ENCODE measurements at places on chromosomes 12 and 14.

DNA sequence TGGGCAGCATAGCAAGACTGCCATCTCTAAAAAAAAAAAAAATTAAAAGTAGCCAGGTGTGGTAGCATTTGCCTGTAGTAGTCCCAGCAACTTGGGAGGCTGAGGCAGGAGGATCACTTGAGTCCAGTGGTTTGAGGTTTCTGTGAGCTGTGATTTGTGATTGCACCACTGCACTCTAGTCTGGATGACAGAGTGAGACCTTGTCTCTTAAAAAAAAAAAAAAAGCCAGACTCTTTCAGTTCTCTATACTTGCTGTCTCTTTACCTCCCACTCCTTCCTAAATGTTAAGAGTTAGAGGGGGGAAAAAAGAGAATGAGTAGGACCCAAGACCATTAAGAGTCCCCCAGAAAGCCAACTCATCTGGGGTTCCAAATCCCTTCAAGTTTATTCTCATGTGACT, 17.8 kb downstream of the EIF2S1 start:
- no peak for DNase-seq

DNA sequence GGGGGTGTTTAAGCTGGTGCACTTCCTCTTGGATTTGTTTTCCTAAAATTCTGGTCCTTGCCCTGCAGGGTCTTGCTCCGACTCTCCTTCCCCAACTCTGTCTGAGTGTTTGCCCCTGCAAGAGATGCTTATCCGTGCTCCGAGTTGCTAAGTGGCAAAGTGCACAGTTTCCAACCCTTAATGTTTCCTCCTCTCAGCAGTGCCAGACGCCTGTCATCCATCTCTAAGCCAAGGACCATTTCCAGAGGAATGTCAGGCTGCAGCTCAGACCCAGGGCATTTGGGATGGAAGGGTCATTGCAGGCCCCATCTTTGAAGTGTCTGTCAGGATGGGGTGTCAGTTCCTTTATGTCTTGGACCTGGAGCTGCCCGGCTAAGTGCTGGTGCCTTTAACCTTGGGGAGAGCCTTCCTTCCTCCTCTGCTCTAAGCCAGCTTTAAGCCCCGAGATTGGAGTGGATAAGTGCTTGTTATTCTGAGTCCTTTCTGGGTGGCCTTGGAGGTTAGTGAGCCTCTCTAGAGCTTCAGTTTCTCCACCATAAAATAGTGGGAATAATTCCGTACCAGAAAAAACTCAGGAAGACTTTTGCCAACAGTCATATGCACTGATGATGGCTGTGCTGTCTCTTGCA, 15.0 kb downstream of the WNT5B start:
- no peak for DNase-seq

DNA sequence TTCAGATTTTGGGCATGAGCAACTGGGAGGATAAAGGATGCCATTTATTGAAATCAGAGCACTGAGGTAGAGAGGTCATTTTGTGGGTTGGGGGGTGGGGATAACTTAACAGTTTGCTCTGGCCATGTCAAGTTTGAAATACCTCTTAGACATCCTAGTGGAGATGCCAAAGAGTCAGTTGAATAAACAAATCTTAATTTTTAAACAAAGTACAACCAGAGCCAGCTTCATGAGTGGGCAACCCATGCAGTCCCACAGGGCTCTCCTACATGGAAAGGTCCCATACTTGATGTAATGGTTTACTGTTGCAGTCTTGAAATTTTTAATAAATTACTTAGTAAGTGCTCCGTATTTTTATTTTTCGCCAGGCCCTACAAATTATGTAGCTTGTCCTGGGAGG, 81.2 kb downstream of the ANO4 start:
- no peak for DNase-seq

GRCh38 chr12:47188576-47189441, 109.0 kb upstream of the AMIGO2 start:
- no peak for DNase-seq

DNA sequence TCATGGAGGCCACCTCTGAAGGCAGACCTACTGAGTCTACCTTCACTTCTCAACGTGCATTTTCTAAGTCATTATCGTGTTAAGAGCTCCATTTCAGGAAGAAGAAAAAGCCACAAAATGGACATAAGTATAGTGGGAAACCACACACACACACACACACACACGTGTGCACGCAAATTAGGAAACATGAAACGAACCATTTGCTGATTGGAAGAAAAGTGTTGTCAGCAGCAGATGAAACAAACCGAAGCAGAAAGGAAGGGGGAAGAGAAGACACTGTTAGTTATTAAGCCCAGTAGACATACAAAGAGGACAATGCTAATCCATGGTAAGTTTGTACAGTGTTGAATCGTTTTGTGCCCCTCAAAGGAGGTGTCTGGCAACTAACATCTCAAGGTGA, 9.9 kb upstream of the VPS33A start:
- no peak for DNase-seq

GRCh38 chr12:121036810-121037326, 2.2 kb downstream of the OASL start:
- no peak for DNase-seq

DNA sequence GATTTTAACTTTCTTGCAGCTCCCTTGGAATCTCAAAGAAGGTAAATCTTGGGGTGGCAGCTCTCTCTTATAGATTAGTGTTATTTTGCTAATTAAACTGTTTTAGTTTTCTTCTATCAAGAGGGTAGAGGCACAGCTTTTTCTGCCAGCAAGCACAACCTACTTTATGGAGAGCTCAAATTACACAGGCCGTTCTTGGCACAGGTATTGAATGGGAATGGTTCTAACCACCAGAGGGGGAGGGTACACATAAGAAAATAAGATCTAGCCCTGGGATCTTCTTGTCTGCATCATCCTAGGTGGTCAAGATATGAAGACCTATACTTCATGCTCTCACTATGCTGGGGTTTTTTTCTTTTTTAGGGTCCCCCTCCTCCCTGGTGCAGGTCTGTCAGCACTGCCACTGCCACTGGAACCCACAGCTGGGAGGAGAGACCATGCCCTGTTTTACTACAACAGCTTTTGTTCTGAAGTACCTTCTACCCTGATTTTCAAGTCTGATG, 48.6 kb upstream of the STAC3 start:
- no peak for DNase-seq

- no peak for DNase-seq
These were observed 25.4 kb downstream of the HSPB8 start for GRCh38 chr12:119204131-119204530.

- no peak for DNase-seq
These were observed 106.8 kb downstream of the BBS10 start for GRCh38 chr12:76241371-76241770.

DNA sequence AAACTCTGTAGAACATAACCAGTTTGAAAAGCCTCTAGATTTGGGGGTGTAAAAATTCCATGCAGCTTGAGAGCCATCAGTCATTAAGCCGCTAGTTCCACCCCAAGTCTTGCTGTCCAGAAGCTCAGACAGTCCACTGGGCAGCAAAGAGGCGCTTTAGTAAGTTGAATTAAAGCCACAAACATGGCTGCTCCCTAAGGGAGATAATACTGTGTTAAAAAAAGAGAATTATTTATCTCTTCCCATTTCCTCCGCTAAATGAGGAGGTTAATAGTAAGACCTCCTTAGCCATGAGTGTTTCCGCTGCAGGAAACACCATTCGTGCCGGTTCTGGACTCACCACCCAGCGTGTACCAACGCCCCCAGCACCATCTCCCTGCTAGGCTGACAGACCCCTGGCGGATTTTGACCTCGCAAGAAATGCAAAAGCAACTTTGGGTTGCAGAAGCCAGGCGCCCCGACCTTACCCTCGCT, 536 bp downstream of the TM7SF3 start:
- no peak for DNase-seq

GRCh38 chr14:60509438-60510253, 700 bp downstream of the SIX6 start:
- DNase-seq, result no peak

DNA sequence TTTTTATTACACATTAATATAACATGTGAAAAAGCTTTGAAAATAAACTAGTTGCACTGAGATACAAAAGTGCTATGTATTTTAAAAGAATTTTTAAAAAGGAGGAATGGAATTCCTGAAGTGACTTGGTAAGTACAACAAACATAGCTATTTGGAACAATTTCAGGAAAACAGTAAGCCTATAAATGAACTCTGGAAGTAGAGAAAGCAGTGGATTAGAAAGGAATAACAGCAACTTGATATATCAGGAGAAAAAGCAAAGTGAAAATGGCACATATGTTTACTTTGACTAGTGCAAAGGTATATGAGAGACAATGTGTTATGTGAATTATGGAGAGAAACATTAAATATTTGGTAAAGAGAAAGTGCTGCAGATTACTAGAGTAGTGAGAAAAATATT, 811.7 kb downstream of the C12orf50 start:
- DNase-seq, result no peak

- DNase-seq, result no peak
These were observed 77.3 kb downstream of the TMX1 start for GRCh38 chr14:51317373-51317772.

DNA sequence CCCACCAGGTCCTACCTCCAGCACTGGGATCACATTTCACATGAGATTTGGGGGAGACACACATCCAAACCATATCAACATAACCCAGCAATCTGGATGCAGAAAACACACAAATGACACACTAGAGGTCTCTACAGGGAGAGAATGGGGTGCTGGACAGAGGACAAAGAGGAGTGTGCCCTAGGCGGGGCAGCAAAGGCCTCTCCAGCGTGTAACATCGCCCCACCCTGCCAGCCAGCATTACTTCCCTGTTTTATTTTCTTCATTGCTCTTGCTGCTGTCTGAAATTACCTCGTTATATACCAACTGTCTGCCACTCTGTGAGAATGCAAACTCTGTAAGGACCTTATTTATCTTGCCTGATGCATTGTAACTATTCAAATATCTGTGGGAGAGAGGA, 61.1 kb downstream of the RIMBP2 start:
- DNase-seq, result no peak

DNA sequence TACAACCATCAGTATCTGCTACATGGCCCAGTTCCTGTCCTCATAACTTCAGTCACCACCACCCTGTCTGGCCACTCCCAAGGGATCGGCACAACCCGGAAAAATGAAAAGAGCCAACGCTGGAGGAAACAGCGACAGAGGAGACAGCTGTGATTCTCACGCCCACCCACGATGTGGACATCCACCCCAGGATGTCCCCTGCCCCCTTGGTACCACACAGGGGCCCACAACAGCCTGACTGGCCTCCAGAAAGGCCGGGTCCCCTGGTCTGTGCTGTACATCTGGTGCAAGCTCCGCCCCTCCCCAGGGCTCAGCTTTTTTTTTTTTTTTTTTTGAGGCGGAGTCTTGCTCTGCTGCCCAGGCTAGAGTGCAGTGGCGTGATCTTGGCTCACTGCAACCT, 12.5 kb downstream of the RPS6KL1 start:
- DNase-seq, result no peak

GRCh38 chr12:2284321-2284813, 231.6 kb downstream of the CACNA1C start:
- no peak for DNase-seq

DNA sequence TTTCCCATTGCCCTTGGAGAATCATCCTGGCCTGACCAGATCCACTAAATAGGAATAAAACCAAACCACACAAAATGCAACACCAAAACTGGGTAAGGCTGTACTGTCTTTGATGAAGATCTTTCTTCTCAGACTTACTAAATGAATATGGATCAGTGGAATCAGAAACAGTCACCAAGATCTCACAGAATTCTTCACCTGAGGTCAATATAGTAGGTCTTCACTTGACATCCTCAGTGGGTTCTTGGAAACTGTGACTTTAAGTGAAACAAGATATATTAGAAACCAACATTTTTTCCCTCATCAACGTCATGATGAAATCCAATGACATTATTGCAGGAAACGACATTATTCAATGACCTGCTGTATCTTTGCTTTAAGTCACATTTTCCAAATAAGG, 526.2 kb downstream of the FUT8 start:
- no peak for DNase-seq

- DNase-seq, result no peak
These were observed 20.0 kb downstream of the UTP20 start for GRCh38 chr12:101299931-101300330.

DNA sequence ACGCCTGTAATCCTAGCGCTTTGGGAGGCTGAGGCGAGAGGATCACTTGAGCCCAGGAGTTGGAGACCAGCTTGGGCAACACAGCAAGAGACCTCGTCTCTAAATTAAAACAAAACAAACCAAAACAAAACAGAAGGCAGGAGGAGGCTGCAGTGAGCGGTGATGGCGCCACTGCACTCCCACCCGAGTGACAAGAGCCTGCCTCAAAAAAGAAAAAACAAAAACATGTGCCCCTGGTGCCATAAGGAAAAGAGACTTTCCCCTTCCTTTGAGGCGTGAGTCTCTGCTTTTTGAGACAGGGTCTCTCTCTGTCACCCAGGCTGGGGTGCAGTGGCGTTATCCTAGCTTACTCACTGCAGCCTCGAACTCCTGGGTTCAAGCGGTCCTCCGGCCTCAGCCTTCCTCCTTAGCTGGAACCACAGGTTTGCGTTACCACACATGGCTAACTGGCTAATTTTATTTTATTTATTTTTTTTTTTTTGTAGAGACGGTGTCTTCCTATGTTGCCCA, 9.0 kb upstream of the EAPP start:
- no peak for DNase-seq

DNA sequence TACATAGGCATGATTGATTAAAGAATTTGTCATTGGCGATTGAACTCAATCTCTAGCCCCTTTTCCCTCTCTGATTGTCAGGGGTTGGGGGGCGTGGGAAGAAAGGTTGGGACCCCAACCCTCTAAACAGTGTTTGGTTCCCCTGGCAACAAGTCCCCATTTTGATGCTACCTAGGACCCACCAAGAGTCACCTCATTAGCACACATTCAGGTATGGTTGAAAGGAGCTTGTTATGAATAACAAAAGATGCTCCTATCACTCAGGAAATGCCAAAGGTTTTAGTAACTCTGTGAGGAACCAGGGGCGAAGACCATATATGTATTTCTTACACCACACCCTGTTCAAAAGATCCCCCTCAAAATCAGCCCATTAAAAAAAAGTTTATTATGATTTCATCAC, 14.3 kb downstream of the RNF212B start:
- no peak for DNase-seq

DNA sequence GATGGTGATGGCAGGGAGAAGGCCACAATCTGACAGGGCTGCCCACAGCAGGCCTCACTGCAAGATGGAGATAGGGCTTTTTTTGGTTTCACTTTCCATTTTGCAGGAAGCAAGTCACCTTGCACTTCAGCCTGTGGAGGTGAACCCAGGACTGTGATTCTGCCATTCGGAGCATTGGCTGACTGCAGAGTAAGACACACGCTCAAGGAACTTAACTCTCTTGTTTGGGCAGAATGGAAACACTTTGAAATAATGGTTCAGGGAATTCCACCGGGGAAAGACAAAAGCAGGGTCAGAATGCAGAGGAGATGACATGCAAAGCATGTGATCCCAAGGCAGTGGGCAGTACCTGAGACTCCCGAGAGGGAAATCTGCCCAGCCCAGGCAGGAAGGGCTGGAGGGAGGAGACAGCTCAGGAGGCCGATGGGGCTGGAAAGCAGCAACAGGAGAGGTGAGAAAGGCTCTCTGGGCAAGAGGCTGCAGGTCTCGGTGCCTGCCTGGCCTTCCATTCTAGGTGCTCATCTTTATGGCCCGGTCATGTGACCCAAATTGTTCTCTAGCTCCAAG, 58.7 kb upstream of the PRMT8 start:
- DNase-seq, result no peak

GRCh38 chr14:36423430-36423829, 96.6 kb downstream of the NKX2-1 start:
- DNase-seq, result no peak

All from esophagus squamous epithelium (tissue), 5 donors.